T-cell (primary cell): ENCODE measurements at places on chromosomes 6 and 20. TPM values are rescaled to one million over a fixed set of nuclear protein-coding genes. Genes with fewer than 3 reads are reported as not detected.

Gene OR12D3
- total RNA-seq: not detected

Gene GNMT
- total RNA-seq: 1.2 TPM

Gene ELOVL4
- 2.6 TPM for total RNA-seq

Gene HUS1B
- 2.8 TPM for total RNA-seq

Gene HDGFL1
- not detected for total RNA-seq

Gene OR2J3
- total RNA-seq: not detected

Gene MOCS1
- total RNA-seq: 1.1 TPM

Gene NKAIN2
- not detected for total RNA-seq

Gene UBE2C
- total RNA-seq: 0.91 TPM

Gene MACROD2
- 0.23 TPM for total RNA-seq

GRCh38 chr6:112114577-112115223, 27.3 kb downstream of the FAM229B start:
- no peak for DNase-seq

- no peak for DNase-seq
These were observed 998 bp downstream of the BMP2 start for GRCh38 chr20:6768228-6769140.

DNA sequence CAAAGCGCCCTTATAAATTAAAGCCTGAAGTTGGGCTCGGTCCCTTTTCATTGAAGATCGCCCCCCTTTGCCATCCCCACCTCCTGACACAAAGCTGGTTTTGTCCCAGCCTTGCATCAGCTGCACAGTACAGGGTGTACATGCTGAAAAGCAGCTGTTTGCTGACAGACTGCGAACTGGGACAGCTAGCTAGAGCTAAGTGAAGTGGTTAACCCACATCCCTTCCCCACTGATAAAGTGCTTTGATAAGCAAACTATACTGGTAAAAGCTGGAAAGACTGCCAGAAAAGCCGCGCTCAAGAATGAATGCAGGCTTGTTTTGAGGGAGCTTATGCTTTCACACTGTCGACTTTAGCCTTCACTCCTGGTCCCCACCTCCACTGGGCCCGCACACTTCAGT, 207.3 kb downstream of the GMDS start:
- peak; percentile 28 for DNase-seq

- DNase-seq: no peak
These were observed 1065.5 kb downstream of the GRIK2 start for GRCh38 chr6:102458990-102459389.

- no peak for DNase-seq
These were observed 151.1 kb downstream of the TTLL2 start for GRCh38 chr6:167475947-167476346.

- no peak for DNase-seq
These were observed 82.2 kb downstream of the MYO6 start for GRCh38 chr6:75830959-75831885.

GRCh38 chr6:149164199-149164750, 153.2 kb upstream of the TAB2 start:
- no peak for DNase-seq

GRCh38 chr6:123638865-123639264, 2.1 kb upstream of the TRDN start:
- no peak for DNase-seq

GRCh38 chr20:41352106-41352505, 11.5 kb downstream of the LPIN3 start:
- no peak for DNase-seq

DNA sequence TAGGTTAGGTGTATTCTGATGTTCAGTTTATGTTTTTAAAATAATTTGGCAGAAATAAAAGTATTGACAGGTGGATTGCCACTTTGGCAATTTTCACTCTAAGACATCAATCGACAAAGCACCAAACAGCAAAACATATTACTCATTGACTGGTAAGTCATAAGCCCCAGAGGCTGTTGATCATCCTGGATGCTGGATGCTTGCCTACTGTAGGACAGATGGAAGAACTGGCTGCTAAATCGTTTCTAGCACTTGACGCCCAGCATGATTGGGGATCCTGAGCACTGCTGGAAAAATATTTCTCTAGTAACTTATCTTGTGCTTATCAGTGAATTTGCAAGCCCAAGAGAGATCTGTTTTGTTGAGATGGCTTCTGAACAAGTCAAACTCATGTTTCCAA, 1001.9 kb upstream of the FLRT3 start:
- no peak for DNase-seq

GRCh38 chr20:44279228-44279627, 31.8 kb downstream of the FITM2 start:
- DNase-seq: no peak

GRCh38 chr6:77856391-77856790, 203.6 kb downstream of the MEI4 start:
- no peak for DNase-seq

GRCh38 chr6:152648105-152648504, 10.9 kb upstream of the SYNE1 start:
- DNase-seq: no peak

- no peak for DNase-seq
These were observed 63.7 kb downstream of the C6orf118 start for GRCh38 chr6:165245701-165246100.

GRCh38 chr6:157811476-157812173, 11.4 kb upstream of the SNX9 start:
- DNase-seq: no peak

GRCh38 chr20:32040142-32040953, 11.7 kb upstream of the HCK start:
- no peak for DNase-seq

DNA sequence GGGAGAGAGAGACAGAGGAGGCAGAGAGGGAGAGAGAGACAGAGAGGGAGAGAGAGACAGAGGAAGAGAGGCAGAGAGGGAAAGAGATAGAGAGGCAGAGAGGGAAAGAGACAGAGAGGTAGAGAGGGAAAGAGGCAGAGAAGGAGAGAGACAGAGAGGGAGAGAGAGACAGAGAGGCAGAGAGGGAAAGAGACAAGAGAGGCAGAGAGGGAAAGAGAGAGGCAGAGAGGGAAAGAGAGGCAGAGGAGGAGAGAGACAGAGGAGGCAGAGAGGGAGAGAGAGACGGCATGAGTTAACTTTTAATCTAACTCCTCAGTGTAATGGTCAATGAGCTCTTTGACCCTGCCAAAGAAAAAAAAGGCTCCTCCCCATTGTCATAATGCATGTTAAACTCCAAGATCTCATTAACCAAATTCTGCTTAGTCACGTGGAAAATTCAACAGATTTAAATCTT, 7.1 kb downstream of the ELOVL2 start:
- no peak for DNase-seq

DNA sequence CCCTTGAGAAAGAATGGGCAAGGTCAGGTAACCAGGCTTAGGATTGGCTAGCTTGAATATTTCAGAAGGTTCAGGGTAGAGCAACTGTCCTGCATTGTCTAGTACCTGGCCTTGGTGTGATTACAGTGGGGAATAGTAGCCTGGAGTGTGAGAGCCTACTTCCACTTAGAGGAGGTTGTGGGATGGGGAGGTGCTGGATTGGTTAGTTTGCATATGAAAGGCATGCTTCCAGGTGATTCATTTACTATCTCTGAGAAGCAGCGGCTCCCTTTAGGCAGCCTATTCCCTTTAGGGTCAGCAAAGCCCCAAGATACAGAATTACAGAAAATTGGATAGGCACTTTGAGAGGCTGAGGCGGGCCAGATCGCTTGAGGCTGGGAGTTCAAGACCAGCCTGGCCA, 25.0 kb upstream of the SCGN start:
- DNase-seq: no peak

DNA sequence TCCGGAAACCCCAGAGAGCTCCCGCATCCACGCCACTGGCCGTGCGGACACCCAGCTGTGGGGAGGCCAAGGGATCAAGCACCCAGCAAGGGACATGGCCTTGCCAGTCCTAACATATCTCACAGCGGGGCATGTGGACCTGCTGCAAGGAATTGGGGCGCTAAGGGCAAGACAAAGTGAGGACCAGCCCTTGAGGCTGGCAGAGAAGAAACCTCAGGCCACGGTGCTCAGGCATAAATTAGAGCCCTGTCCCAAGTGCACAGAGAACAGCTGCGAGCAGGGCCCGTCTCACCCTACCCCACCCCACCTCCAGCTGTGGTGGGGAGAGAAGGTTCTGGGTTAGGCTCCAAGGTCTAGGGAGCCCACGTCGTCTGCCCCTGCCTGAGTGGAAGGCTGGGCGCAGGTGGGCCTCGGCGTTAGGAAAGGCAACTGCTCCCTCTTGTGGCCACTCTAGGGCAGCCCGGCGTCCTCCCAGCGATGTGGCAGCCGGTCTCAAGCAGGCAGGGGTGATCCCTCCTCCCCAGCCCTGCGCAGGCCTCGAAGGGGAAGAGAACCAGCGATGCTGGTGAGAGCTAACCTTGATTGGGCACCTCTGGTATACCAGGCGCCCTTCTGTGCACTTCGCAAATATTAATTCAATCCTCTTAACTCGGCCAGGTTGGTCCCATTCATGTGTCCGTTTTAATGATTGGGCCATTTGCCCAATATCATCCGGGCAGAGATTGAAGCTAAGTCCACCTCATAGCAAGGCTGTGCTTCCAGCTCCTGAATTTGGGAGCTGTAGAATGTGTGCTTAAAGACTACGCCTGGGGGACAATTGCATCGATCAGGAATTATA, 235.8 kb downstream of the NFATC2 start:
- peak; percentile 40 for DNase-seq

- no peak for DNase-seq
These were observed 374.3 kb downstream of the LMBRD1 start for GRCh38 chr6:69422475-69422874.

DNA sequence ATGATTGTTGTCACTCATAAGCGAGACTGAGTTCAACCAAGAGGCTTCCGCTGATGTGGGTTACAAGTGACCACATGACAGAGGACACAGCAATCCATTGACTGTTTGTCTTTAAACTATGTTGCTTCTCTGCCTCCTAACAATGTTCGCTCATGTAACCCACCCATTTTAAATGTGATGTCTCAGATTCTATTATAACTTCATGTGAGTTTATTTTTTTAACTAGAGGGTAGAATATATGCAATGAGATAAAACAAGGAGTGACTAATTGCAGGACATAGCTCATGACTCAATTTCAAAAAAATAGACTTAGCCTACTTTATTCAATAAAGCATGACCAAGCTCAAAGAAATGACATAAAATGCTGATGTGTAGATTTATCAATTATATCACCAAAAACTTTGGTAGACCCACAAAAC, 119.2 kb upstream of the SASH1 start:
- DNase-seq: no peak

DNA sequence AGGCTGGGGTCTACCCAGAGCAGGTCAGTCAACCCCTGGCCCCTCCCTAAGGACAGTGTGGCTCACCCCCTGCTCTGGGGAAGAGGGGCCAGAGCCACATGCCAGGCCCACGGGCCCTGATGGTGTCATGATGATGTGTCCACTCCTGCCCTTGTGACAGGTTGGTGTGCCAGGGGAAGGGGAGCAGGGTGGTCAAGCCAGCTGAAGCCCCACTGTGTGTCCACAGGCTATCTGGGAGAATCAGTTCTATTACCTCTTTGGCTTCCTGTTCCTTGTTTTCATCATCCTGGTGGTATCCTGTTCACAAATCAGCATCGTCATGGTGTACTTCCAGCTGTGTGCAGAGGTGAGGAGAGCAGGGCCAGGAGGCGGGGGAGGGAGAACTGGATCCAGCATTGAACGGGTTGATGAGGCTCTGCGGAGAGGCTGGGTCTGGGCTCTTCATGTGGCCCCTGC, 47.7 kb downstream of the PLAGL2 start:
- DNase-seq: no peak

DNA sequence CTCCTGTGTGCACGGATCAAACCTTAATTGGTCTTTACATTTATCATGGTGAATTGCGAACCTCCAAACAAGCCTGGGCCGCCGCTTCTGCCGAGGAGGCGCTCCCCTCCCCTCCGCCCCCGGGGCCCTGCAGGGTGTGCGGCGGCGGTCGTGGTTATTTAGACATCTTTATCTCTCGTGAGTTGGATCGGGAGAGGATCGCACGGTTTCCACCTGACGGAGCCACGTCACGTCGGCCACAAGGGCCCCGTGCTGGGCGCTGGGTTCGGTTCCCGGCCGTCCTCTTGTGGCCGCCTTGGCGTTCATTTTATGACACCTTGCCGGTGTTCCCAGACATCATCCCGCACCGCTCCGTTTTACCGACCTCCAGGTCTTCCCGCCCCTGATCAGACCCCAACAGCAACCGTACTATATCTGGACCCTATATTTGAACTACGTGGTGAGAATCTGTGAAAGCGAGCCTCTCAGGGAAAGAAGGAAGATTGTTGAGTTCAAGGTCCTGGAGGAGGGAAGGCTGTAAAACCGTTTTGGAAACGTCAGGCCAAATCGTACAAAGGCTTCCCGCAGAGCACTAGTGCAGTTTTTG, 1.3 kb upstream of the CNR1 start:
- no peak for DNase-seq

DNA sequence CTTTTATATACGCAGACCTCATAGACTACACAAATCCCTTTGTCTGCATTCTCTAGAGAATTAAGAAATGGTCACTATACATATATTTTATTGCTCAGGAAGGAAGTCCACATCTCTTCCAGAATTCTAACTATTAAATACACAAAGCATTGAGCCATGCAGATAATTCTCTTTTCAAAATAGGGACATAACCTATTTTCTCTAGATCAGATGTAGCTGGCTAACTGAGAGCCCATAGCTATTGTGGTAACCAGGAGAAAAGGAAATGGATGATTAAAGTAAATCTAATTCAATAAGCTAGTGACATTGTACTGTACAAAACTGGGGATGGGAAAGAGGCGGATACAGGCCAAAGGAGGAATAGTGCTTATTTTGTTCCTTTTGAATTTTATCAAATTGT, 137.2 kb downstream of the BACH2 start:
- DNase-seq: no peak

DNA sequence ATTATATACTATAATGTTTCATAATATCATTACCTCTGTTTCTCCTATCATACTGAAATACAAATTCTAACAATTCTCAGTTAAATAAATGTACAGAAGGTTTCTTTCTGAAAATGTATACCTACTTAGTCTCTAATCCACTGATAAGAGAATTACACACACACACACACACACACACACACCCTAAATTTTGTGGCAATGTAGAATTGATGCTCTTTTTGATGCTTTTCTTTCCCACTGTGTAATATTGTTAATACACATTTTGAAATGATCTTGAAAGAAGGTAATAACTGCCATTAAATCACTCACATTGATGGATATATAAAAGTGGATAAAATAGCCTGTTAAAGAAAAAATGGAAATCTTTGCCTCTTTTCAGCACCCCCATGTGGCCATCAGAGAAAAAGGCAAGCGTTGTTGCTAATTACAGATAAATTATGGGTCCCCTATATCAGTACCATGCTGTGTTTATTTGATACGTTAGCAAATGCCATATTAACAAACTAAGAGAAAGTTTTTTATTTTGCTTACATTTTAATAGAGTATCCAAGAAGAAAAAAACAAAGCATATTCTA, 76.6 kb upstream of the VGLL2 start:
- no peak for DNase-seq

- no peak for DNase-seq
These were observed 7.7 kb downstream of the ZHX3 start for GRCh38 chr20:41309817-41310216.
